Cardiac septum (tissue), 1 donor: ENCODE measurements at places on chromosomes 12 and 14. TPM values are rescaled to one million over a fixed set of nuclear protein-coding genes. Genes with fewer than 3 reads are reported as not detected.

GPR135 gene
- total RNA-seq: 3.2 TPM

TFCP2 gene
- 20.2 TPM for total RNA-seq

CD163L1 gene
- total RNA-seq: 3.1 TPM

RNASE4 gene
- total RNA-seq: 5.6 TPM
